CD4-positive, alpha-beta T cell (primary cell): ENCODE measurements at places on chromosomes 2 and 18. TPM values are rescaled to one million over a fixed set of nuclear protein-coding genes. Genes with fewer than 3 reads are reported as not detected.

The PIEZO2 gene
- total RNA-seq = not detected

The LYG2 gene
- total RNA-seq = not detected

The MOCOS gene
- not detected for total RNA-seq

The PXDN gene
- 0.84 TPM for total RNA-seq

The MRPS9 gene
- total RNA-seq = 9.2 TPM

The CCDC150 gene
- 0.75 TPM for total RNA-seq

The MARCHF4 gene
- not detected for total RNA-seq

The M1AP gene
- total RNA-seq = not detected

- no peaks in the 10 kb centered on the region for H3K36me3 ChIP-seq
- H3K27me3 ChIP-seq = no peaks in the 10 kb centered on the region
- H3K4me3 ChIP-seq = no peak overlapping the region
- no peak for DNase-seq
- no peaks in the 10 kb centered on the region for H3K4me1 ChIP-seq
Observed at GRCh38 chr2:186349508-186349907, 136.6 kb upstream of the ZC3H15 start.

DNA sequence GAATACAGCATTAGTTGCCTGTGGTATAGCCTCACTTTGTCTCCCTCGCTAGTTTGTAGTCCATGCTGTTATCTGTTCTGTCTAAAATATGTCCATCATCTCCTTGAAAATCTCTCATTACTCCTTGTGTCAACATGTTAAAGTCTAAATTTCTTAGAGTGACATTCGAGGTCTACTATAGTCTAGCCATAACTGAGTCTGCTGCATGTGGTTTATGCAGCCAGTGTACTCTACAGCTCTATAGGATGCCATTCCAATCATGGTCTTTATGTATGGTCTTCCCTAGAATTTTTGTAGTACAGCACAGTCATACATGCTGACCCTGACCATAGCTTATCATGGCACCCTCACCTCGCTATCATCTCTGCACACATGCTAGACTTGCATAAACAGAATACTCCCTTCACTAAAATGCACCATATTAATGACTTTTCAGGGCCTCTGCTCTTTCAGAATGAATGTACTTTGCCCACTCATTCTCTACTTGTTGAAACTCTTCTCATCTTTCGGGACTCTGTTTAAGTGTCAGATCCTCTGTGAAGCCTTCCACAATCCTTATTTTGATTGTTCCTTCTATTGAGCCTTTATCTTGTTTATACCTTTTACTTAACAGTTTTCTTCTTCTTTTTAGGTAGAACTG, 12.8 kb downstream of the TANK start:
- peaks cover 6% of the 10 kb centered on the region for H3K4me1 ChIP-seq
- H3K4me3 ChIP-seq = no peak overlapping the region
- no peak for DNase-seq
- no peaks in the 10 kb centered on the region for H3K27me3 ChIP-seq

DNA sequence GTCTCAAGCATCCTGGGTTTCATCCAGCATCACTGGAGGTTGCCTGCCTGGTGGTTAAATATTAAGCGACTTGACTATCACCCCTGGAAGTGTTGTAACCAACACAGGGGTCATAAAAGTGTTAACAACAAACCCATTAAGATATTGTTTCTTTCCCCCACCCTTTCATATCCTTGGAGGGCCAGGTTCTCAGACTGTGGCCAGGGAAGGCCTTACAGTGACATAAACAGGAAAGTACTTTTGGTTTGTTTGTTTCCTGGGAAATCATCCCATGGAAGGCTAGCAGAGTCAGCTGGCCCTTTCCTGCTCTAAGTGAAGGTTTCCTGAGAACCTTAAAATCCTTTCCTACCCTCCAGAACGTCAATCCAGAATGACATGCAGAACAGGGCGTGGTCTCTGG, 160.9 kb downstream of the CLIP4 start:
- H3K27ac ChIP-seq = no peak overlapping the region
- no peaks in the 10 kb centered on the region for H3K27me3 ChIP-seq
- no peaks in the 10 kb centered on the region for H3K36me3 ChIP-seq
- H3K4me1 ChIP-seq = no peaks in the 10 kb centered on the region

DNA sequence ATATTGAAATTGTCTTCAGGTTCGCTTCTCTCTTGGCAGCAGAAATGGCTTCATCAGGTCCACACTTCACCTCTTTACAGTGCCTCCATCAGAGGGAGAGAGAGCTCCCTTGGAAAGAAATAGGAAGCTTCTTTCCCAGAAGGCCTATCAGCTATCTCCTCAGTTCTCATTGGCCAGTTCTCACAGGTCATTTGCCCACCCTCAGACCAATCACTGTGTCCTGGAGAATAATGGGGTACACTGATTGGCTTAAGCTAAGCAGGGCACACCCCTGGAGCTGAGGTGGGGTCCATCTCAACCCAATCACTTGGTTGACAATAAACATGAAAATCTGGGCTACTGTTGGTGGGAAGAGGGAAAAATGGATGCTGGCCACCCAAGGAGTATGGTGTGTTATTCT, 5.2 kb downstream of the GNLY start:
- H3K4me3 ChIP-seq = no peak overlapping the region
- no peak for DNase-seq
- no peaks in the 10 kb centered on the region for H3K4me1 ChIP-seq

DNA sequence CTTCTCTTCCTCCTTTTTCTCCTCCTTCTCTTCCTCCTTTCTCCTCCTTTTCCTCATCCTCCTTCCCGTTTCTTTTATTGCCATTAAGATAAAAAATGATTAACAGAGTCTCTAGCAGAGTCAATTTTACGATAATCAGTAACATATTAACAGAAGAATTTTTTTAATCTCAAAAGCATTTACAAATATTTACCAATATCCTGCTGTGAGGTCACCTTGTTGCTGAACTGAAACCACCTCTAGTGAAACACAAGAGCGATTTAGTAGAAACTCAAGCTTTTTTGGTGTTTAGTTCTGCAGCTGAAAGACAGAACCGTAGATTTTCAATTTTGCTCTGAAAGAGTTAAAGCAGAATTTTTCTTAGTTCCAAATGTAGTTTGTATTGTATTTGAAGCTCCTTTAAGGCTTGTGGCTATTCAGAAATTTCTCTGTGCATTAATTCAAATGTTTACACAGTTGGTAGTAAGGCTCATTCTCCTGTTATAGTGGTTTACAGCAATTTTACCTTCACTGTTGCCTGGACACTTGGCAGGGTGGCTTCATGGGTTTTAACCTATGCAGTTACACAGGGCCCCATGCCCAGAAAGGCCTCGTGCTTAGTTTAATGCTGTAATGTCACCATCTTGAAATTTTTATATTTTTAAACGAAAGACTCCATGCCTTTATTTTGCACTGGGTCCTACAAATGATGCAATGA, 1106.6 kb upstream of the FAM98A start:
- H3K27ac ChIP-seq = no peak overlapping the region
- H3K4me1 ChIP-seq = no peaks in the 10 kb centered on the region
- H3K4me3 ChIP-seq = no peak overlapping the region
- no peaks in the 10 kb centered on the region for H3K36me3 ChIP-seq

DNA sequence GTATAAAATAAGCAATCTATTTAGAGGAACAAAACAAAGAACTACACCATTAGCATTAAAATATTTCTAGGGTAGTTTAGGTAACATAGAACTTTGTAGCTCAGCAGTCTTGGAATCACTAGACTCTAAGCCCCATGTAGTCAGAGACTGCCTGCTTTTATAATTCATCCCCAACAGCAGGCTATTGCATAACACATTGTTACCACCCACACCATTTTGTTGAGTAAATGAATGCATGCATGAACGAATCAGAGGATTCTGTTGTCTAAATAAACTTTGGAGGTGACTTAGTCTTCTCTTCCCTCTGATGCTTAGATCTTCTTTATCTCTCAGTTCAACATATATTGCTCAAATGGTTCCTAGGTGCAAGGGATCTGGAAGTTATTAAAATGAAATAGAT, 167.6 kb upstream of the TNP1 start:
- no peak overlapping the region for H3K27ac ChIP-seq
- no peaks in the 10 kb centered on the region for H3K27me3 ChIP-seq
- no peaks in the 10 kb centered on the region for H3K36me3 ChIP-seq
- DNase-seq = no peak
- no peaks in the 10 kb centered on the region for H3K4me1 ChIP-seq

DNA sequence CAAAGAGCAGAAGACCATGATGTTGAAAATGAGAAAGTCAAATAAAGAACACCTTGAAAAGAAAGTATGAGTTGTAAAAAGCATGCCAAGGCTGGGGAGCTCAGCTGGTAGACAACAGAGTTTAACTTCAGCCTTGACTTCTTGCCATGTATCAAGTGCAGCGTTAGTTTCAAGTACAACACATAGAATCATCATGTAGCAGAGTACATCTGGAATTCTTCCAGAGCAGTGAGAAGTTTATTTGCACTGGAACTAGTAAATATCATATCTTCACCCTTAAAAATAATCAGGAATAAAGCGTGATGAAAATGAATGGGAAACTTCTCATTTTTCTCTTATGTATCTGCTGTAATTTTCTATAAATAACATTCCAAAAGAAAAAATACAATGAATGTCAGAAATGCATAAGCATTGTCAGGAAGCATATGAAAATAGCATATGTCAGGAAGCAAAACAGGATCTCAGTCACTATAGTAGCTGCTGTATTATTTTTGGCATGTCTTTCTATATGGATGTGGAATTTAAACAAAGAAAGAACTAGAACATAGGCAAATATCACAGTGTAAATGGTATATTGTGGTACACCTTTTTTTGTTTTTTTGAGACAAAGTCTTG, 10.1 kb upstream of the SULT1C4 start:
- H3K27ac ChIP-seq = no peak overlapping the region
- H3K27me3 ChIP-seq = no peaks in the 10 kb centered on the region
- DNase-seq = no peak
- H3K36me3 ChIP-seq = no peaks in the 10 kb centered on the region
- no peak overlapping the region for H3K4me3 ChIP-seq

GRCh38 chr2:95362486-95362885, 40.0 kb upstream of the FAHD2A start:
- H3K36me3 ChIP-seq = no peaks in the 10 kb centered on the region
- no peak overlapping the region for H3K27ac ChIP-seq
- no peaks in the 10 kb centered on the region for H3K4me1 ChIP-seq

DNA sequence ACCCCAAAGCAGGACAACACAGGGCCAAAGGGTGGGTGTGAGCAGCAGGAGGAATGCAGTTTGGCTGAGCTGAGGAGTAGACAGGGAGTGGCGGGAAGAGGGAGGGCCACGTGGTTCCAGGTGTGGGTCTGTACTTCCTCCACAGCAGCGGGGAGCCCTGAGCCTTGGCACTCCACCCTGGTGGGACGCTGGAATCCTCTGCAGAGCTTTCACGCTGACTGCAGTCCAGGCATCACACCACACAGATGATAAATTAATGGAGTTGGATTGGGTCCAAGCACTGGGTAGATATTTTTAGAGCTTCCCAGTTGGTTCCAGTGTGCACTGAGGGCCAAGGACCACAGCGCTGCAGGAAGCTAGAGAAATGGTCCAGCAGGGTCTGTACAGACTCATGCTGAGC, 67.0 kb upstream of the TMEM200C start:
- H3K27ac ChIP-seq = no peak overlapping the region
- H3K27me3 ChIP-seq = no peaks in the 10 kb centered on the region
- H3K4me1 ChIP-seq = peaks cover 6% of the 10 kb centered on the region
- DNase-seq = no peak

DNA sequence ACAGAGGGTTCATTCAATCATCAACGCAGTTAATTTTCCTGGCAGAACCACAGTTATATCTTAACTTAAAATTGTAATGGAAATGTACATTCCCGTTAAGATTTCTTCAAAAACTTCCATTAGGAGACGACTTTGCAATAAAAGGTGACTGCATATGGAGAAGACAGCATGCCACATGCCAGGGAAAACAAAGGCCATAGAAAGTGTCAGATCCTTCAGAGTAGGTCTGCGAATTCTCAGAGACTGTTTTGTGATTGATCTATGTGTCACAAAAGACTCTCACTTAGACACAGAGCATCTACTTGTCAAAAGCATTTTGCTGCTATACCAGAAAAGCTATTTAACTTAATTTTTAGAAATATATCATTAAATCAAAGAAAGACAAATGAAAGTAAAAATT, 274.6 kb downstream of the DPP10 start:
- no peaks in the 10 kb centered on the region for H3K36me3 ChIP-seq
- no peaks in the 10 kb centered on the region for H3K27me3 ChIP-seq
- no peaks in the 10 kb centered on the region for H3K4me1 ChIP-seq
- no peak overlapping the region for H3K4me3 ChIP-seq
- H3K27ac ChIP-seq = no peak overlapping the region

DNA sequence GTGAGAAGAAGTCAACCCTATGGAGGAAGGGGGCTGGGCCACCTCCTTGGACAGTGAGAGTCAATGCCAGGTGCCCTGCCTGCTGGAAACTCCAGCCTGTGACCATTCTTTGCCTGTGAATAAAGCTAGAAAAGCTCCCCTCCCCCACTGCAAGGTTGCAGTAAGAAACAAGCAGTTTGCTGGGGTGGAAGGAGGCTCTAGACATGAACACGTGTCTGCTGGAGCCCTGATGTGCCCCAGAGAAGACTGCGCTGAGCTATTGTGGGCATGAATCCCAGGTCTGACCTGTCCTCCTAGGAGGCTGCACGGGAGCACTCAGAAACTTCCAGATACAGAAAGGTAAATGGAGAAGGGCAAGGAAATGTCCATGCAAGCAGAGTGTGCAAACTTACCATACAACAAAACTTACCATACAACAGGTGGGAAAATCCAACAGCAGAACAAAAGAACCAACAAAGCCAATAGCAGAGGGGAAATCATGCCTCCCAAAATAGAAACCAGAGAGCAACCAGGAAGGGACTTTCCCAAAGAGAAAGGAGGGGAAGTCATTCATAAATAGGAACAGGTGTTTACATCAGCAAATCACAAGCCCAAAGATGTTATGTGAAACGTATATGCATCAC, 278.7 kb downstream of the BCL2 start:
- H3K4me1 ChIP-seq = peaks cover 9% of the 10 kb centered on the region
- H3K36me3 ChIP-seq = no peaks in the 10 kb centered on the region
- no peaks in the 10 kb centered on the region for H3K27me3 ChIP-seq
- DNase-seq = no peak
- H3K27ac ChIP-seq = no peak overlapping the region

DNA sequence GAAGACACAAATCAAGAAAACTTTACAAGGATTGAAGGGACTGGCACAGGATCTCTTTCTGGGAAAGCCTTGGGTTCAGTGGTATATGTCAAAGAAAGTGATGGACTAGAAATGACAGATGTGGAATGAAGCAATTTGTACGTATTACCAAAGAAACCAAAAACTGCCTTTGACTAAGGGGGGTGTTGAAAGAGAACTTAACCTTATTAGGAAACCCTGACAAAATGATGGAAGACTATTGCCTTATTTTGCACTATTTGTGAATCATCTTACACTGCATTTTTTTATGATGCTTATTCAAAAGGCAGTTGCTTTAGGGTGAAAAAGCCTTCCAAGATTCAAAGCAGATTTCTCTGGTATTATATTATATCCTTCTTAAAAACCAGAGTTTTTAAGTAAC, 4.0 kb downstream of the TSGA10 start:
- no peak overlapping the region for H3K27ac ChIP-seq
- DNase-seq = no peak
- H3K4me1 ChIP-seq = peaks cover 13% of the 10 kb centered on the region
- H3K36me3 ChIP-seq = peaks cover 6% of the 10 kb centered on the region

DNA sequence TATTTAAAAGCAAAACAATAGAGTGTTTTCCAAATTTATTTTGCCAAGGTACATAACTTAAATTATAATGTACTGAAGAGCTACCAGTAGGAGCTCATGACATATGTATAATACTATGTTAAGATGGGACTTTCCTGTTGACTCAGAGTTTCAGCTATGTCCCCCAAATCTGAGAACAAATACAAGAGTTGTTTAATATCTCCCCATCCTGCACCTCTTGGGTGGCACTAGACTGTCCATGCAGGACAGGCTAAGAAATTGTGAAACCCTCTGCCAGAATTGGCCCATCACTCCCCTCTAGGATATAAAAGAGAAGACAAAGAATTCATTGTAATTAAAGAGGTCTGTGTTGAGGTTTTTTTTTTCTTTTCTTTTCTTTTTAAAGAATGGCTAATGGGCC, 21.7 kb upstream of the CTAGE1 start:
- no peaks in the 10 kb centered on the region for H3K4me1 ChIP-seq
- H3K36me3 ChIP-seq = no peaks in the 10 kb centered on the region
- no peaks in the 10 kb centered on the region for H3K27me3 ChIP-seq
- H3K27ac ChIP-seq = no peak overlapping the region
- no peak for DNase-seq
